ENCODE measurements at places on chromosomes 16 and 17.
A peak's percentile ranks its signal among the peaks of the same experiment; 100 is the strongest.

GRCh38 chr16:62899737-62900136 lies 863.5 kb upstream of the CDH8 start:
- no peak for DNase-seq

DNA sequence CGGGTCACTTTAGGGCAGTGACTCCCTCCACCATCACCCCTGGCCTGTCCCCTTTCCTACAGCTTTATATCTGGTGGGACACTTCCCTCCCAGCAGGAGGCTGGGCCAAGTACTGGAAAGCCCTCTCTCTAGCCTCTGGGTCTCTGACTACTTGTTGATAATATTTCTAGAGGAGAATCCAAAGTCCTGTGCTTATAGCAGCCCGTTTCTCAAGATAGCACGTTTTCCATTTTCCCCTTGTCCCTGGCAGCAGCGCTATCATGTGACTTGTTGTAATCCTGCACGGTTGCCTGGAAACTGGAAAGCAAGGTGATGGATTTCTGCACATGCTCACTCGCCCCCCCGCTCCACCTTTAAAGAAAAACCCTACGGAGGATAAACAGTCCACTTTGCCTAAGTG lies 3.3 kb upstream of the AXIN2 start:
- no peak for DNase-seq

DNA sequence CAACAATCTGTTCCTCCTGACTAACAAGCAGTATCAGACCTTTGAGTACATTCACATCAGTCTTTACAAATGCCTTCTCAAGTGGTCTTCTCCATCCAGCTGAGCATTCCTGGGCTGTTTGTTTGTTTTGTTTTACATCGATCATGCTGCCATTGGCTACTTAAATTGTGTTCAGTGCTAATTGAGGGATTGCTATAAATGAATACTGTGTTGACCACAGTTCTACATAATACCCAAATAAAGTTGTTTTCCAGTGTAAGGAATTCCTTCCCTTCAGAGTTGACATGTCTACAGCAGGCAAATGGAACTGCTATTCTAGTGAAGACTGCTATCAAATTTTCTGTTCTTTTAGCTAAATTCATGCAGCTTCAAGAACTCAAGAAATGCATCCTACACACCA lies 3.2 kb downstream of the CDH8 start:
- DNase-seq, result no peak

- DNase-seq, result no peak
These were observed at the start of gene ARHGDIG for GRCh38 chr16:280552-280951. Gene ARHGDIG (plus strand): TSS chr16:280591. CDS start chr16:280681, 90 bp downstream.

- DNase-seq, result peak; percentile 89
These were observed 35.2 kb downstream of the GJC1 start for GRCh38 chr17:44794851-44795413.

DNA sequence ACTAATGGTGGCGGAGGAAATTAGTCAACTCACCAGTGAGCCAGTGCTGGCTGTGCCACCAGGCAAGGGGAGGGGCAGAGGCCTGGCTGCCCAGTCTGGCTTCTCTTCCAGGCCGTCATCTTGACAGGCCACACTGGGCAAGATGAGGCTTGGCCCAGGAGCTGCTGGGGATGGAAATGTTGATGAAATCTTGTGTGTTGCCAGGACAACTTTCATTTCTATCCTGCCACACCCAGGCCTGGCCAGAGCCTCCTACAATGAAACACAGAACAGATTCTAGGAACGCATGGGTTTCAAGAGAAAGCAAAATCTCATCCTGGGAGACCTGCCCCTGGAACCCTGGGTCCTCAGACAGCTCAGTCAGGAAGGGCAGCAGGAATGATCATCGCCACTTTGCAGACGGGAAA lies 9.3 kb downstream of the HEXIM2 start:
- peak; percentile 72 for DNase-seq

DNA sequence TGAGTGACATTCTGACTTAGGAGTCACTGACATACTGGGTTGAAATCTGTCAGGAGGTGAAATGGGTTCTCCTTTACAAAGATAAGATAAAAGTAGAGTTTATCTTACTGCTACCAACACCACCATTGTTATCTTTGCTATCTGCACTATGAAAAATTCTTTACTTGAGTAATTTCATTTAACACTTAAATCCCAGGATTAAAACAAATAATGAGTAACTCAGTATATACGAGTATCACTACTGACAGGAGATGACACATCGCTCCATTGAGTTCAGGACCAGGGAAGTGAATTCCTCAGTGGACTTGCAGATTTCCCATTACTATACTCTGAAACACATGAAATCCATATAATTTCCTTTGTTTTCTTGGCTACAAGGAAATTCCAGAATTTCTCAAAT lies 242.1 kb upstream of the NLRP1 start:
- DNase-seq, result no peak

DNA sequence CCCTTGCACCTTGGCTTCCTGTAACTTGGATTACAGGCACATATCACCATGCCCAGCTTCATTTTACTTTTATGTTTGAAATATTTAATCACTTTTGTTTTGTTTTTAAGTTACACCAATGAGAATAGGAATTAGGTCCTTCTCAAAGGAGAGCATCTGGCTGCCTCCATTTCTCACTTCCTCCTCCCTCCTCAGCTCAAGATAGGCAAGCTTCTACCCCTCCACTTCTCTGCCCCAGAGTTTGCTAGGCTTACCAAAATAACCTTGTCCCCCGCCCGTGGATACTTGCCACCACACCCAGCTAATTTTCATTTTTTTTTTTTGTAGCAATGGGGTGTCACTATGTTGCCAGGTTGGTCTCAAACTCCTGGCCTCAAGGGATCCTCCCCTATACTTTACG lies 17.9 kb downstream of the GABARAPL2 start:
- DNase-seq, result no peak

DNA sequence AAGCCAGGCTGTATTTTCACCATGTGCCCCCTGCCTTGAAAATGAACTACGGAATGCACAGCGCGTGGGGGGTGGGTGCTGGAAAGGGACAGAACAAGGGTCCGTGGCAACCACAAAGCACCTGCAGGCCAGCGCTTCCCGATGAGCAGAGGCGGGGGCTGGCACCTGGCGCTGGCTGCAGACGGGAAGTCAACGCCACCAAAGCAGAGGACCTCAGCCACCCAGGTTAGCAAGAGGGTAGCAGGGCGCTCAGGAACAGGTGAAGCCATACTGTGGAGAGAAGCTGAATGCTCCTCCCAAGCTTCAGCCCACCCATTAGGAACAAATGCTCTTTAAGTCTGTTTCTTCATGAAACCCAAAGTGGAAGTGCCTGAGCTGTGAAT lies 64.7 kb downstream of the KLHDC4 start:
- no peak for DNase-seq

GRCh38 chr16:66517586-66518263 lies 32.2 kb downstream of the TK2 start:
- peak; percentile 29 for DNase-seq

- DNase-seq, result no peak
These were observed 3.4 kb downstream of the CHST6 start for GRCh38 chr16:75491876-75492275.

DNA sequence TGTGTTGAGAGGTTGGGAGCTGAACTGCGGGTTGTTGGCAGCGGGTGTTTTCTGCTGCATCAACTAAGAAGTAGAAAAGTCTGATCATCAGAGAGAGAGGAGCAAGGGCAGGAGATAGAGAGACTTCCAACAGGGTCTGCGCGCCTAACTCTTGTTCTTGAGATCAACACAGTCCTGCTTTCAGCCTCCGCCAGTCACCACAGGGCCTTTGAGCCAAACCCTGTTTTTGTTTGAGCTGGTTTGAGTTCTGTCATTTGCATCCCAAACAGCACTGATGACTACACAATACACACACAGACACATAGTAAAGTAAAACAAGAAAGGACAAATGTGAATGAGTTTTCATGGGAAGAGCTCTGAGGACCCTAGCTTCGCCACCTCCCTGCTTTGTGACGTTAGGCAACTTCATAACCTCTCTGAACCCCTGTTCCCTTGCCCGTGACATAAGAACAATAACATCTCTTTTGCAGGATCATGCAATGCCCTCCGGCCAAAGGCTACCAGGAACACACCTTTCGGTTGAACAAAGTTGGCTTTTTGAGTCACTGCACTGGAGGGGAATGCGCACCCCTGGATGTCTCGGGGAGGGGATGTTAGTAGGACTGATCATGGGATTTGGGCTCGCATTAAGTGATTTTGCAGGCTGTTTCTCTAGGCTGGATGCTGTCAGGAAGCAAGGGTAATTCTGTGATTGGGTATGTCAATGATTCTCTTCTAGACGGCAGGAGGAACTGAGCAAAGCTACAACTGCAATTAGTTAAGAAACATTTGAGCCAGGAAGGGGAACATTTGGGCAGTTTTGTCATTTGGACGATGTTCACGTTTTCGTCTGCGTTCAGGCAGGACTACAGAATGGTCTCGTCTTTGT lies 92.3 kb downstream of the C16orf78 start:
- DNase-seq, result no peak

- no peak for DNase-seq
These were observed 238.1 kb downstream of the MRTFB start for GRCh38 chr16:14309001-14309886.

GRCh38 chr16:35306915-35307314 lies 1847.5 kb downstream of the TP53TG3F start:
- DNase-seq, result no peak

Measured in NCI-H460 (cell line).